ENCODE measurements at places on chromosomes 1 and 21.

DNA sequence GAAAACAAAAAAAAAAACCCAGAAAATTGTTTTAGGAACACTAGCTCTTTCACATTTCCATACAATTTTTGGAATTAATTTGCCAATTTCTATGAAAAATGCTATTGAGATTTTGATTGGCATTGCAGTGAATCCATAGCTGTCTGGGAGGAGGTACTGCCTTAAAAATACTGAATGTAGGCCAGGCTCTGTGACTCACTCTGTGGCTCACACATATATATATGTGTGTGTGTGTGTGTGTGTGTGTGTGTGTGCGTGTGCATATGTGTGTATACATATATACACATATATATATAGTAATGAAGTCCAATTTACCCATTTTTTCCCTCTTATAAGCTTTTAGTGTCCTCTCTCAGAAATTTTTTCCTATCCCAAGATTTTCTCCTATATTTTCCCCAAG, 214.2 kb upstream of the DMRTA2 start:
- no peak for DNase-seq

DNA sequence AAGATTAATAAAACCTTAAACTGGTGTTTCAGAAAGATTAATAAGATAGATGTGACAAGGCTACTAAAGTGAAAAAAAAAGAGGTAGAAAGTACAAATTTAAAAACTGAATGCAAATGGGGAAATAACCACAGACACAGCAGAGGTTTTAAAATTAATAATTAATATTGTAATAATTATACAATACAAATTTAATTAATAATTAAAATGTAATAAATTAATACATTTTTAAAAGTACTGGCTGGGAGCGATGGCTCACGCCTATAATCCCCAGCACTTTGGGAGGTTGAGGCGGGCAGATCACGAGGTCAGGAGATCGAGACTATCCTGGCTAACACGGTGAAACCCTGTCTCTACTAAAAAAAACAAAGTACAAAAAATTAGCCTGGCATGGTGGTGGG, 26.8 kb downstream of the CD2 start:
- DNase-seq, result no peak

GRCh38 chr1:3598051-3598491, 13.2 kb downstream of the MEGF6 start:
- DNase-seq, result no peak

GRCh38 chr1:101728029-101728428, 268.7 kb downstream of the OLFM3 start:
- DNase-seq, result no peak

- DNase-seq, result no peak
Observed at GRCh38 chr1:211781260-211781659, 49.3 kb downstream of the LPGAT1 start.

DNA sequence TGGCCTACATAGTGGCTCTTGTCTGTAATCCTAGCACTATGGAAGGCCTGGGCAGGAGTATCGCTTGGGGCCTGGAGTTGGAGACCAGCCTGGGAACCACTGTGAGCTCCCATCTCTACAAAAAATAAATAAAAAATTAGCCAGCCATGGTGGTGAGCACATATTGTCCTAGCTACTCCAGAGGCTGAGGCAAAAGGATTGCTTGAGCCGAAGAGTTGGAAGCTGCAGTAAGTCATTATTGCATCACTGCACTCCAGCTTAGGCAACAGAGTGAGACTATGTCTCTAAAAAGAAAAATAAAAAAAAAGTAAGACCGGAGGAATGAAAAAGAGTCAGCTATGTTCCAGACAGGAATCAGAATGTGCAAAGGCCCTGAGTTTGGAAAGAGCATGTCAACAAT, 115.3 kb downstream of the CYYR1 start:
- DNase-seq, result no peak

GRCh38 chr1:86648255-86648654, 56.1 kb upstream of the SH3GLB1 start:
- no peak for DNase-seq

DNA sequence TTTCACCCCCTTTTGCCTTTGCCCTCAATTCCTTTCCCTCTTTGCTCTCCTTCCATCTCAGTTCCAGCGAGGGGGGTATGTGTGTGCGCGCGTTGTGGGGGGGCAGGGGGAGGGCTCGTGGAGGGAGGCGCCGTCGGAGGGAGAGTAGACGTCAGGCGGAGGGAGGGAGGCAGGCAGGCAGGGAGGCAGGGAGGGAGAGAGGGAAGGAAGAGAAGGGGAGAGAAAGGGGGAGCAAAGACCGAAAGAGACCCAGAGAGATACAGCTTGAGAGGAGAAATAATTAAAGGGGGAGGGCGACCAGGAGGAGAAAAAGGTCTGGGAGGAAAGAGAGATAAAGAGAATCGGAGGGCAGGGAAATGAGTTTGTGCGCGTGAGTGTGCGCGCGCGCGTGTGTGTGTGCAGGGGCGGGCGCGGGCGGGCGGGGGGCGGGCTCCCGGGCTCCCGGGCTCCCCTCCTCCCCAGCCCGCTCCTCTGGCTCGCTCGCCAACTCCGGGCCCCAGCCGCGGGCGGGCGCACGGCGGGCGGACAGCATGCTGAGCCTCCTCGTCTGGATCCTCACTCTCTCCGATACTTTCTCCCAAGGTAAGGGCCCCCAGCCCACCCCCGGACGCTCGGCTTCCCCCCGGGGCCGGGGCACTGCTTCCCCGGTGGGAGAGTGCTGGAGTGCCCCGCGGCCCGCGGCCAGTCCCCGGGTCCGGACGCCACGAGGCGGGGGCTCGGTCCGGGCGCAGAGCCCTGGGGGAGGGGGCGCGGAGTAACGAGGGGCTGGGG, at the start of gene KIRREL1:
Gene KIRREL1, plus strand, starts transcription at position 499 of the 771 bp plus-strand sequence. Its CDS starts 32 bp downstream, at position 531.
- no peak for DNase-seq

DNA sequence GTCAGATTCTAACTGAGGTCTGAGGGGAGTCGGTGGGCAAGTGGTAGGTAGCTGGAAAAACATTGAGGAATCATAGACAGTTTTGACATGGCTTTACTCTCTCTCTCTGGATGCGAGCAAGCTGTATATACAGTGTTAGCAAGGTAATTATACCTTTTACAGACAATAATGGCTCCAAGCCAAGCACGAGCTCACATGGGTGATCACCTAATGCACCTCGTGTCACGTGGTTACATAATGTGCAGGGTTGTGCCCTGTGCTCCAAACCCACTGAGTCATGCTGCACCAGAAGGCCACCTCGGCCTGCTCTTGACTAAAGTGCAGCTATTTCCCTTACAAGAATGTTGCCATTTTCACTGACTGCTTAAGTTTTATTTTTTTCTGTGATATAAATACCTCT, 7.6 kb upstream of the CLCA2 start:
- no peak for DNase-seq

- DNase-seq, result no peak
Observed at GRCh38 chr21:14560555-14560954, 14.4 kb upstream of the SAMSN1 start.

Measured in activated naive CD4-positive, alpha-beta T cell treated with anti-CD3 and anti-CD28 coated beads, Interleukin-2, amount 50 U/mL, for 16 hours (primary cell).